Stimulated activated CD8-positive, alpha-beta memory T cell treated with anti-CD3 and anti-CD28 coated beads, Interleukin-4, amount 100 ng/mL, for 1 hour (primary cell): ENCODE measurements at places on chromosomes 4 and X.

- no peak for DNase-seq
These were observed 35.3 kb upstream of the WAS start for GRCh38 chrX:48648336-48648751.

- DNase-seq, result no peak
These were observed 204.5 kb downstream of the NLGN4X start for GRCh38 chrX:6024204-6024603.

GRCh38 chr4:119053997-119054396 lies 81.6 kb upstream of the MYOZ2 start:
- DNase-seq, result no peak

DNA sequence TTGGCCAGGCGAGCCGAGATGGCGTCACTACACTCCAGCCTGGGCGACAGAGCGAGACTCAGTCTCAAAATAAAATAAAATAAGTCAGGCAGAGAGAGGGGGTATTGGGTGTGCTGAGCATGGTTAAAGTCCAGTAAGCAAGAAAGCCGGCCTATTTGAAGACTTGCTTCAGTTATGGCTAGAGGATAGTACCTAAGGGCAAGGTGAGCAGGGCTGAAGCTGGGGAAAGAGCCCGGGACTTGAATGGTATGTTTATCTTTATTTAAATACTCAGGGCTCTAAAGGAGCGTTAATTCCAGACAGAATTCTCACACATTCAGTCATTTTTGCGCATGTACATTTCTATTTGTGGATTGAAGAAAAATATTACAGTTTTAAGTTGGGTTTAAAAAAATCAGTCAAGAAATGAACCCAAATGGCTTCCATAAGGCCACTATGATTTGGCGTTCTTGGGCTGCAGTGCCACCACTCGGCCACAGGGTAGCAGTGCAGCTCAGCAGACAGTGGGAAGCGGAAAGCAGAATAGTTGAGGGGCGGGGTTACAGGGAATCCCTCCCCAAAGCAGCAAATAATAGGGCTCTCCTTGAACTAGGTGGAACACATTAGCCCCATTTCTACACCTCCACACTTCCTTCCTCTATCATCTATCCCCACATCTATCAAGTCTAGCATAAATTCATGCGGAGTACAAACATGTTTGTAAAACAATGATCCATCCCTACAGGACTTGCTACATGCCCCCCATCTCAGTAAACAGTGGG lies 37.2 kb upstream of the SH3D19 start:
- DNase-seq, result peak; percentile 53
